Fibroblast of upper back skin (primary cell): ENCODE measurements at places on chromosomes 1 and 21.

DNA sequence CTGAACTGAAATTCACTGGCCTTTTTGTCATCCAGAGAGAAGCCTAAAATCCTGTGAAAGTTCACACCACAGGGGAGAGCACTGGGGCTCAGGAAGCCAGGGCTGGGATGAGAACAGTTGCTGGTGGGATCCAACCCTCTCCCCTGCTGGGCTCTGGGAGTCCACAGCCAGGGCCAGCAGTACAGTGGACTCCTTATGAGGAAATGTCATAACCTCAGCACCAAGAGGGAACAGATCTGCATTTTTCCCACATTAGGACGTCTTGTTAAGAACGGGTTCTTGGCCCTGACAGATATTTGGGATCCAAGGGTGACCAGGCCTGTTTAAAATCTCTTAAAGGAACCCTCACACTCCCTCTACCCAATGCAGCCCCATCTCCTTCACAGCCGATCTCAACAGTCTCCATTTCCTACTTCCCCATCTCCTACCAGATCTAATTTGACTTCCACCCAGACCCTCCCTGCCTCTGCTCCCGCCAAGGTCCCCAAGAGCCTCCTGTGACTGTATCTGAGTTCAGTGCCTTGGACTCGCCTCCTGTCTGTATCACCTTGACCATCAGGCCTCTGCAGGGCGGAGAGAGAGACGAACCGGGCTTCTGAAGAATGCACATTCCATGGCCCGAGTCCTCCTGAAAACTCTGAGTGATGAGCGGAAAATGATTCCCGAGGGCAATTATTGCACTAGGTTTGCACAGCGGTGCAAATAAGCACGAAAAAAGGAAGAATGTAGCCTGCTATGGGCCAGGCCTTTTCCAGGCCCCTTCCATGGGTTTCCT lies 159.9 kb downstream of the TRABD2B start:
- DNase-seq = no peak

DNA sequence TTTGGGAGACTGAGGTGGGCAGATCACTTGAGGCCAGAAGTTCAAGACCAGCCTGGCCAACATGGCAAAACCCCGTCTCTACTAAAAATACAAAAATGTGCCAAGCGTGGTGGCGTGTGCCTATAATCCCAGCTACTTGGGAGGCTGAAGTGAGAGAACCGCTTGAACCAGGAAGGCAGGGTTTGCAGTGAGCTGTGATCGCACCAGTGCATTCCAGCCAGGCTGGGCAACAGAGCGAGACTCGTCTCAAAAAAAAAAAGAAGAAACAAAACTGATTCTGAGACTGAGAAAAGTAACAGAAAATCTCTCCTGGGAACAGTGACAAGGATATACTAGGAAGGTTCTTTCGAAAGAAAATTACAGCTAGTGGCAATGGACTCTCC lies 20.9 kb downstream of the USP48 start:
- DNase-seq = no peak

DNA sequence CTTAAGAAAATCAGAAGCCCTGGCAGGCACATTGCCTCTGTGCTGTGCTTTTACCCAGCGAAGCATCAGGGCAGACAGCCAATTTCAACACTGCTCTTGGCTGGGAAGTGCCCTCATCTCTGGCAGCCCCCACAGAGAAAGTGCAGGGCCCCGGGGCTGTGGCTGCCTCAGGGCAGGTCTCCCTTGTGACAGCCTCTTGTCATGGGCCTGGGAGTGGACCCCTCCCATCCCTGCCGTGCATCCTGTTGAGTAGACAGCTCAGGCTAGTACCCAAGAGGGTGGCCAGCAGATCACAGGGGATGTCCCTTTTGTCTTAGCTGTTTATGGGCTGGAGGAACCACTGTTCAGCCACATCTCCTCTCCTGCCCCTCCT lies 23.3 kb downstream of the TTC34 start:
- no peak for DNase-seq

GRCh38 chr1:214634267-214634666 lies 31.3 kb downstream of the CENPF start:
- DNase-seq = no peak

DNA sequence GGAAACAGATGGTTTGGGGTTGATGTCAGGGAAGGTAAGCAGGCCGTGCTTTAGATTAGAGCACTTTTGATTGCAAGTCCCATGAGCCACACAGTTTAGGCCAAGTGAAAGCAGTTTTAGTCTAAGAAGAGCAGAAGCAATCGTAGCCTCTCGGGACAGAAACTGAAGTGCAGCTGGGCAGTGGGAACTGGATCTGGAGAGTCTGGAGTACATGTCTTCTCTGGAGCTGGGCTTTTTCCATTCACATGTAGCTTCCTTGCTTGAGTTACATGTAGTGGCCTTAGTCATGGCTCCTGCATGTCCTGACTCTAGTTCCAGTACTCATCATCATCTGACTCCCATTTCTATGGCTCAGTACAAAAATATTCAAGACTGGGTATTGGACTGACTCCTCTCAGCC lies 16.7 kb downstream of the CAMTA1 start:
- DNase-seq = peak; percentile 33

DNA sequence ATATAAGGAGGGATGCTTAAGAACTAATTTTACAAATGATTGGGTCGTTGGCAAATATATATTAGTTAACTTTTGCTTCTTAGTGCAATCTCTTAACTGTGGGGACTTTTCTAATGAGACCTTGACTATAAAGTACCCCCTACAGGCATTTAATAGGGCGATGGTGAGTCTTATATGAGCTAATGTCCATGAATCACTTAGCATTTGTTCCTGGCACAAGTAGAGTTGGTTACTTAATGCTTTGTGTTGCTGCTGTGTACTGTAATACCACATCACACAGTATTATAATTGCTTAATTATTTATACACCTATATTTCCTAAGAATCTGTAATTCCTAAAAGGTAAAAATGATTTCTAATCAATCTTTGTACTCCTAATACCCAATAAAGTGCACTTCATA lies 25.3 kb upstream of the TMCO1 start:
- no peak for DNase-seq

GRCh38 chr1:184279911-184280458 lies 106.8 kb upstream of the C1orf21 start:
- DNase-seq = no peak

GRCh38 chr21:26179501-26179900 lies 8.9 kb upstream of the APP start:
- DNase-seq = peak; percentile 13

- no peak for DNase-seq
These were observed 16.2 kb downstream of the ACTRT2 start for GRCh38 chr1:3037281-3038040.

DNA sequence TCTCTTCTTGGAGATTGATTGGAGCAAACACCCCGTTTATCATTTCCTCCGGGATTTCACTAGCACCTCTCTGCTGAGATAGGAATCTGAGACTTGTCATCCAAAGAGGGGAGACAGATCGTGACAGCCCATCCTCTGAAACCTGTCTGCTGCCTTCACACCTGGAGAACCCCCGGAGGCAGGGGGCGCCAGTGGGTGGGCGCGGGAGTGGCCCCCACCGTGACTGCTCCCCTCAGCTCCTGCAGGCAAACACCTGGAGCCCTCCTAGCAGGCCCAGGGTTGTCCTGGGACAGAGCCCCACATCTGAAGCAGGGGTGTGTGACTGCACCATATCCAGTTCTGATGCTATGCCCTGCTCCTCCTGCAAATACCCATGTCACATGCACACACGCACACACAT lies 209.5 kb upstream of the POU3F1 start:
- no peak for DNase-seq

GRCh38 chr1:228825041-228825440 lies 89.8 kb downstream of the RHOU start:
- DNase-seq = no peak

- DNase-seq = peak; percentile 44
These were observed 28.4 kb downstream of the RNF2 start for GRCh38 chr1:185073725-185074124.

GRCh38 chr1:75796376-75797272 lies at the start of gene MSH4:
TSS of gene MSH4 (plus strand) at chr1:75796882. CDS start at chr1:75796986, 104 bp downstream.
- DNase-seq = peak; percentile 12

- peak; percentile 93 for DNase-seq
These were observed 210.8 kb upstream of the CACYBP start for GRCh38 chr1:174788981-174789380.

GRCh38 chr1:152899883-152900282 lies 8.5 kb upstream of the IVL start:
- DNase-seq = no peak

GRCh38 chr1:40742363-40743061 lies 41.1 kb upstream of the KCNQ4 start:
- DNase-seq = peak; percentile 10

- no peak for DNase-seq
These were observed at the start of gene RHBDL2 for GRCh38 chr1:38941527-38942019. TSS of gene RHBDL2 (minus strand) at chr1:38941830. CDS start at chr1:38919212, 22,618 bp downstream.
